ENCODE measurements at places on chromosomes 5 and 9.

- no peak for DNase-seq
These were observed 102.3 kb upstream of the IL6ST start for GRCh38 chr5:56097055-56097454.

GRCh38 chr9:12054235-12054634 lies 639.0 kb upstream of the TYRP1 start:
- no peak for DNase-seq

DNA sequence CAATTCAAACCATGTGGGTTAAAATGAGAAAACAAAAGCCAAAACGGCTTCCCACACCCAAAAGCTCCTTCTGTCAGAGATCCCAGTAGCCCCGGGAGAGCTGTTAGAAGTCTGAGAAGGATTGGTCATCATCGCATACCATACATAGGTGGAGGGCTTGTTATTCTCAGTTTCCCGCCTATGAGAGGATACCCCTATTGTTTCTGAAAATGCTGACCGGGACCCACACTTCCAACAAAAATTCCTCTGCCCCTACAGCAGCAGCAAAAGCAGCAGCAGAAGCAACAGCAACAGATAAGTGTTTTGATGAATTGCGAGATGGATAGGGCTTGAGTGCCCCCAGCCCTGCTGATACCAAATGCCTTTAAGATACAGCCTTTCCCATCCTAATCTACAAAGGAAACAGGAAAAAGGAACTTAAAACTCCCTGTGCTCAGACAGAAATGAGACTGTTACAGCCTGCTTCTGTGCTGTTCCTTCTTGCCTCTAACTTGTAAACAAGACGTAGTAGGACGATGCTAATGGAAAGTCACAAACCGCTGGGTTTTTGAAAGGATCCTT lies at the start of gene TEK:
TSS of gene TEK (plus strand) at position 245 of the 561 bp plus-strand sequence. CDS start 366 bp downstream, outside the sequence.
- peak; percentile 53 for DNase-seq

GRCh38 chr9:92480986-92481633 lies 1.2 kb downstream of the ASPN start:
- DNase-seq: peak; percentile 28

DNA sequence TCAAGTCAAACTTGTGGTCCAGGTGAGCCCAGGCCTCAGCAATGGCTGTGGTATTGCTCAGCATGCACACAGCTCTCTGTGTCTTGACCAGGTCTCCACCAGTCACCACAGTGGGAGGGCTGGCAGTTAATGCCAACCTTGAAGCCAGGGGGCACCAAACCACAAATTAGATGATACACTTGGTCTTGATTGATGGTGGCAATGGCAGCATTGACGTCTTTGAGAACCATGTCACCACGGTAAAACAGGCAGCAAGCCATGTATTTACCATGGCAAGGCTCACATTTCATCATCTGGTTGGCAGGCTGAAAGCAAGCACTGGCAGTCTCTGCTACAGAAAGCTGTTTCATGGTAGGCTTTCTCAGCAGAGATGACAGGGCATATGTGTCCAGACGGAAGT lies 40.0 kb downstream of the NIM1K start:
- no peak for DNase-seq

DNA sequence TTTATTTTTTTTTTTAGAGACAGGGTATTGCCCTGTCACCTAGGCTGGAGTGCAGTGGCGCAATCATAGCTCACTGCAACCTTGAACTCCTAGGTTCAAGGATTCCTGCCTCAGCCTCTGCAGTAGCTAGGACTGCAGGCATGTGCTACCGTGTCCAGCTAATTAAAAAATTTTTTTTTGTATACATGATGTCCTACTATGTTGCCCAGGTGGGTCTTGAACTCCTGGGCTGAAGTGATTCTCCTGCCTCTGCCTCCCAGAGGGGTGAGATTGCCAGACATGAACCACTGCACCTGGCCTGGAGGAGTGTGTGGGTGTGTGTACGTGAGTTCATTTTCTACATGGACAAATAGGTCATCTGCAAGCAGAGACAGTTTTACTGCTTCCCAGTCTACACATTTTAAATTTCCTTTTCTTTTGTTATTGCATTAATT lies 33.8 kb downstream of the JMY start:
- DNase-seq: no peak

DNA sequence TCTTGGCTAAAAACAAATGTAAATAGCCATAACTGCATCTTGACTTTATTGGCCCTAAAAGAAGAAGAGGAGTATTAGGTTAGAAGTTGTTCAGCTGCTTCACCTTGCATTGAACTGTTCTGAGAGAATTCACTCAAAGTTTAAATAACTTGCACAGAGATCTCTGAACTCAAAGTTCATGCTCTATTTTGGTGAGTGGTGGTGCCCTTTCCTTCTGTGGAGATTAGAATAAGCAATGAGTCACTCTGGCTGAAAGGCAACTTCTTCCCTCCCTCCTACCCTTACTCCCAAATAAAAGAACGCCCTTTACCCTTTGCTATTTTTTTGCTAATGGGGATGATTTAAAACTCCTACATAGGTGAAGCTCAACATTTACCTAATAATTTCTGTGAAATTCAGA lies 48.9 kb downstream of the ERMP1 start:
- no peak for DNase-seq

DNA sequence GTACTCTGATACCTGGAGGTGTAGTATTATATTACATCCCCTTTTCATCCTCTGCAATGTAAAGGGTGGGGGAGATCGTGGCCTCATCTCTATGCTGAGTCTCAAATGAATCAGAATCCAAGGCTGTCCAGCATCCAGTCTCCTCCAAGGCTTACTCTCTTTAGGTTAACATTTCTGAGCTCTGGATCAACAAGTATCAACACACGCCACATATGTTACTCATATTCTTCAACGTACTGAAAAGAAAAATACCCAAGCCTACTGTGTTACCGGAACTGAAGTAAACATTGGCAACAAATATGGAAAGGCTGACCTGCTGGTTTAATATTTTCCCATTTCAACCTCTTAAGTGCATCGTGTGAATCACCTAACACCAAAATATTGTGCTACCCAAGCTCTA lies 241.8 kb downstream of the GAS1 start:
- DNase-seq: peak; percentile 69

DNA sequence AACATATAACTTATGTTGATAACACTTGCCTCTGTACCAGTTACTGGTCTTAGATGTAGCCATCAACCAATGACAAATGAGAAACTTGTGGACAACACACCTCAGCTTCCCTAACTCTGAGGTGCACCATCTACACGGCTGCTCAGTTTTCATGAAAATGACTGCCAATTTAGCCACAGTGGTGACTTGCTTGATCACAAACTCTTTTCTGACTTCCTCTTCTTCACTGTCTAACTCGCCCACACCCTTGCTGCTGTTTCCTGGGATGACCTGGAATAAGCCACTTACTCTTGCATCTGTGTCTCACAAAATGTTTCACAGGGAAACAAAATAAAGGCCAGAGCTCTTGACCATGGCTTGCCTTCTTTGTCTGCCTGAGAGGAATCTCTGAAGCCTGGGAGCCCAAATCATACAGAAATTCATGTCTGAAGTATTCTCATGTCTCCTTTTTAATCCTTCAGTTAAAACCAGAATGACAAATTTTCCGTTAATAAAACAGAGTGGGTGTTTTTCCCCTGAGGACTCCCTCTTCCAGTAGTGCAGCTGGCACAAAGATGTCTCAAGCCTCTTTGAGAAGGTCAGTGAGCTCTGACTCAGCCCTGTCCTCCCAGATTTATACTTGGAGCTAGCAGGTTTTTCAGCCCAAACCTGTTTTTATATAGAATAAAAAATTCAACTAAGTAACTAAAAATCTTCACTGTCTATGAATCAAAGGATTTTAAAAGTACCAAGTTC lies 126.5 kb upstream of the PAM start:
- peak; percentile 61 for DNase-seq

DNA sequence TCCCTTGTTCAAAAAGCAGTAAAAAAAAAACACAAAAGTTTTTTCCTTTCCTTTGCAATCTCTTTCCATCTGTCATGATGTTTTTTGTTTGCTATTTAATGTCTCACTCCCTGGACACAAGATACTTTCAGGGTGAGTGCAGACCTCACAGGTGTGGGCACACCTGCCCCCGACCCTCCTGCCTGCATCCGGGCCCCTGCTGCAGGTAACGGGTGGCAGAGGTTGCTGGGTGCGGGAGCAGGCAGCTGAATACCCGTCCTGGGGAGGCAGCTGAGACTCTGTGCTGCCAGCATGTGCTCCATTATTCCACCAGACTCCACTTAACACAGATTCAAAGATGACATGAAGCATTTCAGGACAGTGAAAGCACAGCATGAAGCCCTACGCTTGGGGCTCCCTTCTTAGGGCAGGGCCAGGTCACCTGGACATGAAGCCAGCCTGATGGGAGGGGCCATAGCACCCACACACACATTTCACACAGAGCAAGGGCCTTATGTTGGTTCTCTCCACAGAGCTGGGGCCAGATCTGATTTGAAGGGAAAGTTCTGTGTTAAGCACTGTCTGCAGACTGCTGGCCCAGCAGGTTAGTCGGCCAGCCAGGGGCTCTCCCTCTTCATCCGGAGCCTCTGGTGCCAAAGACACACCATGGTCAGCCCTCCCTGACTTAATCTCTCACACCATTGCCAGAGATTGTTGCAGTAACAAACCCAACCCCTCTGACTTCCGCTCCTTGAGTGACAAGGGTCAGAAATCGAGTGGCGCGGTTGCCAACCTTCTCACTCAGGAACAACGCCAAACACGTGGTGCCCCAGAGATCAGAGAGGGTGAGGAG lies 13.0 kb downstream of the NEK6 start:
- no peak for DNase-seq

GRCh38 chr9:129317179-129318011 lies 139.3 kb upstream of the IER5L start:
- DNase-seq: no peak

DNA sequence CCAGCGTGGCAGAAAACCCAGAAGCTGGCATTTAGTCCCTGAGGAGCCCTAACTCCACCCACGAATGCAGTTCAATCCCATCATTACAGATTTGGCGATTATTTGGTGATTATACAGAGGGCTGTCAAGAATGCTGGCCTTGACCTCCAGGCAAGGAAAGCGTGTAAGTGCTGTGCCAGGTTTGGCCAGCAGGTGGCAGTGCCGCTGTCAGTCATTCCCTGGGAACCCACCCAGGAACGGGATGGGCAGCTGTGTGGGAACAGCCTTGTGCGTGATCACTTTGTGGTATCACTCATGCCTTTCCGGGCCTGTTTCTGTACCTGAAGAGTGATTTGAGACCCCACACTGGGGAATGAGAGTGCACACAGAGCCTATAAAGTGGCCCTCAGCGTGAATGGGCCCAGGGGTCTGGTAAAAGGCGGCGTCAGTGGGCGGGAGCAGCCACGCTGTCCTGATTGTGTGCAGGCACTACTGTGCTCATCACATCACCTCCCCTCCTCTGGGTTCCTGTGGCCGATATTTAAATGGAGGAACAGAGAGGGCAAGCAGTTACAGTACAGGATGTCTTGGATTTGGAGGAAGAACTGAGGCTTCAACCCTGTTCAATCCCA lies 215.6 kb downstream of the ROR2 start:
- peak; percentile 50 for DNase-seq

DNA sequence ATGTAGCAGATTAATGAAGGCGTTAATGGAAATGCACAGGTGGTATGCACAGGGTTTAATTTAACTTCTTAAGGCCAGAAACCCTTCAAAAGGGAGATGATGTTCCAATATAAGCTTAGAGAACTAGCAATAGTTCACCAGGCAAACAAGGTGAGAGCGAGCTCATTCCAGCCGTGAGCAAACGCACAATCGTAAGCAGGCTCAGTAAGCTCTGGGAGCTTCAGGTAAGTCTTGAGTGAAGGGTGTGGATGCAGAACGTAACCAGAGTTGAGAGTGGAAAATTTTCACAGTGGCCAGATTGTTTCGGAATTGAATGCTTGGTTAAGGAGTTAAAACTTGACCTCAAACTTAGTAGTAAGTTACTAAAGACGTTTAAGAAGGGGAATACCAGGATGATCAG lies 5.7 kb downstream of the EQTN start:
- no peak for DNase-seq

DNA sequence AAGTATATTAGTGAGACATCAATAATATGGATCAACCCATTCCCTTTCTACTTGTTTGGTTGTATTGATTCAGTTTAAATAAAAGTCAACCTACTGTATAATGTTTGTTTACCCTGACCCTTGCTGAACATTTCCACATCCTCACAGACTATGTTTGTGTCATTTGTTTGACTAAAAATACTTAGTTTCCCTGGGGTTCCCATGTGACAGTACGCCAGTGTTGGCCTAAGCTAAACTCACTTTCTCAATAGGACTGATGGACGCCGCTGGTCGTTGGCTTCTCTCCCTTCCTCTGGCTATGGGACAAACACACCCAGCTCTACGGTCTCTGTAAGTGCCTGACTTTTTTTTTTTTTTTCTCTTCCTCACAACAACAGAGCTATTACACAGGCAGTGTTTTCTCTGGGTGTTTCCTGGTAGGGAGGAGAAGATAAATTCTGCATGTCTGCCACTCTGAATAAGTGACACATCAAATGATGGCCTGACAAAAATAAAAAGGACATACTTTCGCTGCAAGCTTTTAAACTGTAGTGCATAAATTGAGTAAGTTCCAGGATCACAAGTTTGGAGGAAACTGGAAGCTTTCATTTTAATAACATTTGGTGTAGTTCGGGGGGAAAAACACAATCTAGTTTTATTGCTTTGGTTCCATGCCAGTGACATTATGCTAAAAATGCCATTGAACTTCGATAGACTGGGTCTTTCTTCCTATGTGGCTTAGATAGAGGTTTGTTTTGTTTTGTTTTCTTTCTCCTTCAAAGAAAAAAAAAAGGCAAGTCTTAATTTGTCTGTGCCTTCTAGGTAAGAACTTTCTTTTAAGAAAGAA lies 101.0 kb downstream of the CD180 start:
- DNase-seq: no peak

DNA sequence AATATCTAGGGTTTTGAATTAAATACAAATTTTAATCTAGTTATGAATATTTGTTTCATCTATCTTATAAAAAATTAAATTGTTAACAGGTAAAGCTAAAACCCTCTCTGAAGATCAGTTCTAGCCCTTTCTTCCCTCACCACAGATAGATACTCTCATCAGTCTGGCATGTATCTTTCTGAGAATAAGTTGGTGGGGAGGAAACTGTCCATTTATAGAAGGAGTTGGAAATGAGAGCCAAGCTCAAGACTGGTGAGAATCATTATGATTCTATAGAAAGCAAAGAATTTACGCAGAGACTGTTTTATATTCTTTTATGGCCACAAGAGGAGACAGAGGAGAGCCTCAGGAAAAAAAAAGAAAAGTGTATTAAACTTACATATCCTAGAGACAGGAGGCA lies 59.0 kb downstream of the STARD4 start:
- DNase-seq: peak; percentile 59

GRCh38 chr9:99682870-99683269 lies 138.8 kb upstream of the NR4A3 start:
- DNase-seq: no peak

All from fibroblast of skin of abdomen (primary cell).